Activated gamma-delta T cell (primary cell): ENCODE measurements at places on chromosomes 1 and 21.

- no peak for DNase-seq
These were observed 21.9 kb downstream of the LRRC8D start for GRCh38 chr1:89842567-89843272.

GRCh38 chr1:112937495-112937894 lies 18.5 kb downstream of the SLC16A1 start:
- DNase-seq, result no peak

GRCh38 chr1:206839857-206840256 lies 25.6 kb upstream of the IL20 start:
- no peak for DNase-seq

DNA sequence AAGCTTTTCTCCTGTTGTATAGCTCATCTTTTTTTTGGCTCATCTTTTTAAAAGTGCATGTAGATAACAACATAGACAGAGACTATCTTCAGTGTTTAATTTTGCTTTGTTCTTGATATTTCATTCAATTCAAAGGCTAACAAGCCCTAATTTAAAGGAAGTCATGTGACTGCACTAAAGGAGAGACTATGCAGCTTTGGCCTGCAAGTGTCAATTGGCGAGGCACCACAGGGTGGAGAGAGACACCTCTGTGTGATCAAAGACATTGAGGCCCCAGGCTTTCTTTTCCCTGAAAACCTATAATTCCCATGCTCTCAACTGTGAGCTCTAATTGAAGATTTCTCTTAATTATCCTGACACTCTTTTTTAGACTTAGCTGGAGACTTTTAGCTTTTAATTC lies 53.6 kb downstream of the CHODL start:
- no peak for DNase-seq

GRCh38 chr1:189986516-189986915 lies 491.1 kb downstream of the BRINP3 start:
- no peak for DNase-seq

GRCh38 chr21:34546542-34546941 lies 34.5 kb upstream of the KCNE1 start:
- no peak for DNase-seq

DNA sequence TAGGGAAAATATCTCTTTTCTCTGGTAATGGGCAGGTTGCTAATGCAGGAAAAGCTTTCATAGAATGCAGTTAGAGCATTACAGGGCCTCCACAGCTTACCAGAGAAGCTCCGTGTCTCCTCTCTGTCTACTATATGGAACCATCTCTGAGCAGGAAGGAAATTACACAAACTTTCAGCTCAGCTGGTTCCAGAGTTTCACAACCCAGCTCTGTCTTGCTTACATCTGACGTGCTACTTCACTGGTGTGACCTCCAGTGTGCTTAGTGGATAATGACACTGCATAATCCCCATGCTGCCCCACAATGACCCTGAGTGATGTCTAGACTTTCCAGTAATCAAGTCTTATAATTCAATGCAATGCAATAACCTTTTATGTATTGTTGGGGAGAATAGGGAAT lies 4.3 kb upstream of the FGGY start:
- DNase-seq, result no peak

GRCh38 chr1:38334930-38335592 lies 288.5 kb upstream of the POU3F1 start:
- DNase-seq, result no peak
